ENCODE measurements at places on chromosomes 4 and X.
A peak's percentile ranks its signal among the peaks of the same experiment; 100 is the strongest.

- ATAC-seq: no peak
These were observed 26.7 kb downstream of the SULT1E1 start for GRCh38 chr4:69833251-69833650.

DNA sequence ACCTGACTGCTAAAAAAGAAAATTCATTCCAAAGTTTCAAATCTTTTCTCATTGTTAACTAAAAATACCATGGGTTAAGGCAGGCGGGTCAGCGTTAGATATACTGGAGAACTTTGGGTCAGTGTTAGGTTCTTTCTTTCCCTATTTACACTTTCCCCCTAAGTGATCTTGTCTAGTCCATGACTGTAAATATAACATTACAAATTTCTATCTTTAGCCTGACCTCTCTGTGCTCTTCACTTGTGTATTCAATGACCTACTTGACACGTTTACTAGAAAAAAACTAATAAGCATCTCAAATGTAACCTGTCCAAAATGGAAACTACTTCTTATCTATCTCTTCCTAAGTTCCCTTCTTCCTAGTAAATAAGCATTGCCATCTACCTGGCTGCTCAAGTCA is 95.3 kb downstream of the JADE1 start:
- ATAC-seq: no peak

DNA sequence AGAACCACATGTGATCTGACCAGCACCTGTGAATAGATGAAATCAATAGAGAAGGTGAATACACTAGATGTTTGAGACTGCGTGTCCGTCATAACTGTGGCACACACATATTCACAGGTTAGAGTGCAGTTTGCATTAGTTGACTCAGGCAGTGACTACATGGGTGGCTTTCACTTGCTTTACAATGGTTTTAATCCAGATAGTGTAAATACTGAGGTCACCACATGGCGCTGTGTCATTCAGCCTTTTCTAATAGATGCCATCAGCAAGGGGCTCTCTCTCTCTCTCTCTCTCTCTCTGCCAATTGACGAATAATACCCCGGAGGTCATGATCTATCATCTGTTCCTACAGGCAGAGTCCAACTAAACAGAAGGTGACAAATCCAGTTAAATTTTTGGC is 30.7 kb upstream of the FGF13 start:
- peak; percentile 71 for ATAC-seq

DNA sequence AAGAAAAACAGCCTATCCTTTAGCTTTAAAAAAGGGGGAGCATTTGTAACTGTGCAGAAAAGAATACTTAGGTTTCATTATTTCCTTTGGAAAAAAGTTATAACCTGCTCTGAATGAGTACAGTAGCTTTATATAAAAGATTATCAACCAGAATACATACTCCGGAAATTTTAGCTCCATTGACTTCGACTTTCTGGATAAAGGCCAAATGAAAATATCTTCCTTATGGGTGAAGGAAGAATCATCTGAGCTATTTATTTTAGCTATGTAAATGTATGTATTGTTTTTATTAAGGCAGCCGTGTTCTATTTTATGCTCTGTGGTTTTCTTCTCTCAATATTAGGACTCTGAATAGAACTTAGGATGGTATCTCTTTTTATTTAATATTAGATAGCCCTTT is 69.0 kb upstream of the ETNPPL start:
- ATAC-seq: no peak

- no peak for ATAC-seq
These were observed 187.2 kb downstream of the SHOX start for GRCh38 chrX:817759-818300.

GRCh38 chr4:76897536-76898384 is at the start of gene SOWAHB:
SOWAHB (minus strand) TSS chr4:76898144; CDS start chr4:76897849, 295 bp downstream.
- ATAC-seq: peak; percentile 52

DNA sequence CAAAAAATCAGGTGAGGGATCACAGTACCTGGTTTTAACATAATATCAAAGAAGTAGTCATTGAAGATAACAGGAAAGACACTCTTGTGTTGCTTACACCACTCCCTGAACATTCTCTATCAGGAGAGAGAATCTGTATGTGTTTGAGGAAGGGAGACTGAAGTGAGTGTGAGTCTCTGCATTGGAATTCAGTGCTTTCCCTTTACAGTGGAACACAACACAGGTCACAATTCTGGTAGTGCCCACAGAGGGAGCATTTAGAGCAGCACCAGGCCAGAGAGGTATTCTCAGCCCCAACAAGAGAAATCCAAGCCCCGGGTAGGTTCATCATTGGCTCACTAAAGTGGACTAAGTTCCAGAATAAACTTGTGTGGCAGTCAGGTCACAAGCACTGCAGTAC is 64.7 kb upstream of the UBQLN2 start:
- ATAC-seq: no peak

DNA sequence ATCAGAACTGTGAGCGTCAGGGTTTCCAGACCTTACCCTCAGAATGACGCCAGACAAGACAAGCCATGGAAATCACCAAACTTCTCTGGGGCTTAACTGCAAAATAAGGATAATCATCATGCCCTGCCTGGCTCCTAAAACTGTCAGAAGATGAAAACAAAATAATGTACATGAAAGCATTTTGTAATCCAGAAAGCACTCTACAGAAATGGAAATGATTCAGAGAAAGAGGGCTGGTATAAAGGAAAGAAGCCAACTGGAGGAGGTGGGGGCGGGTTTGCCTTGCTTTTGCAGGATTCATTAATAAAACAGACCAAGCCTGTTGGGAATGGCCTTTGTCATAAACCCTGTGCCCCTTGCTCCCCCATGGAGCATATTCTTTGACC is 47.3 kb downstream of the SEPSECS start:
- ATAC-seq: no peak

DNA sequence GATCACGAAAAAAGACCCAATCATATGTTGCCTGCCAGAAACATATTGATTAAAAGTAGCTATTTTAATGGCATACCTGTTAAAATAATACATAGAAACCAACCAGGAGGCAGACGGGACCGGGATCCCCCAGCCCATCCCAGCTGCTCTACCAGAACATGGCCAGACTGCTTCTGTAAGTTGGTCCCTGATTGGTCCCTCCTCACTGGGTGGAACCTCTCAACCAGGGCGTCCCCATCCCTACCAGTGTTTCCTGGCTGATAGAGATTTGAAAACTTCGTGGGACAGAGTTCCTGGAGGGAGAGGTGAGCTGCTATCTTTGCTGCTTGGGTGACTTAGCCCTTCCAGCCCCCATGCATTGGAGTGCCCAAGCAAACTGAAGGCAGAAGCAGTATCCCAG is 256.2 kb downstream of the TRAM1L1 start:
- ATAC-seq: no peak

DNA sequence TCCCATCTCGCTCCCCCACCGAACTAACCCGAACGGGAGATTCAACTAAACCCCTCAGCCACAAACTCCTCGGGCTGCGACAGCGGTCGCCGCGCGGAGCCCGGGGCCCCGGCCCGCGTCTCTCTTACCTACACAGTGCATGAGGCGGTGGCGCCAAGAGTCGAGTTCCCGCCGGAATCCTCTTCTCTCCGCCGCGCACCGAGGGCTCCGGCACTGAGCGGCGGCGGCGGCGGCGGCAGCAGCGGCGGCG is 160 bp downstream of the LCORL start:
- ATAC-seq: no peak

- ATAC-seq: peak; percentile 66
These were observed 18.5 kb upstream of the CXCL3 start for GRCh38 chr4:74056858-74057562.

DNA sequence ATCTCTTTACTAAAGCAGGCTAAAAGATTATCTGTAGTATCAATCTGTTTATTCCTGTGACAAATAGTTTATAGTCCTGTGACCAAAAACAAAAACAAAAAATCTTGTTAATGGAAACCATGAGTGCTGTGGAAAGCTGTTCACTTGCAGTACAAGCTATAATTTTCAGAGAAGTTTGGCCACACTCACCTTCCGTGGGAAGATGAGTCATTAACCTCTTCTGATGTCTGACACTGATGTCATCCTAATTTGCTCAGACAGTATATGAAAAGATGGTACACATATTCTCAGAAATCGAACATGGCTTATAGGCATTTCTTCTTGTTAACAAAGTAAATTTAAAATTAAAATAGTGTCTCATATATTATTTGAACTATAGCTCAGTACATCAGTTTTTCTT is 19.9 kb upstream of the ENPP6 start:
- ATAC-seq: peak; percentile 53

DNA sequence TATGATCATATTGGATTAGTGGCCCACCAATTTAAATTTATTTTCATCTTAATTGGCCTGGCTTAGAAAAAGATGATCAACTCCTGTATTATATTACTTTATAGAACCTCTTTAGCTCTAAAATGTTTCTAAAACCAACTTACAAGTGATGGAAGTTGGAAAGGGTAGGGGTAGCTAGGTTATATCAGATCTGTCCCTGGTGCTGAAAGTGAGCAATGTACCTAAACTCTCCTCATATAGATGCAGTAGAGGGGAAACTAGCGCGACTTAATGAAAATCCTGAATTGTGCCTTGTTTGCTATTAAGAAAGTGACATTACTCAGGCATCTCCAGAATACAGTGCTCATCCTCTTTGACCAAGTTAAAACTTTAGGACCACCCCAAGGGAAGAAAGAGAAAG is 7.5 kb upstream of the PTCHD1 start:
- no peak for ATAC-seq

DNA sequence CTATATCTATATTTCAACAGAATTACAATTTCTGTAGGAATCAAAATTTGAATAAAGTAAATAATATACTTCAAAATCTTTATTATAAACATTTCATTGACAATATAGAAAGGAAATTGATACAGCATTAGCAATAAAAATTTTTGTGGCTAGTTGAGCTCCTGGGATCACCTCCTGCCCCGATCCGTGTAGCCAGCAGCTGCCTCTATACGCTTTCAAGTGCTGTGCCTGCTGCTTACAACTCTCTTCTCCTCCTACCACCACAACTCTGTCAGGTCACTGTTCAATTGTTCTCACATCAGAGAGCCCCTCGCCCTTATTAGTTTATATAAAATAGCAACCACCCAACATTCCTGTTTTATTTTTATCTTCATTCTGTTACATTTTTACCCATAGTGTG is 27.6 kb downstream of the INPP4B start:
- no peak for ATAC-seq

DNA sequence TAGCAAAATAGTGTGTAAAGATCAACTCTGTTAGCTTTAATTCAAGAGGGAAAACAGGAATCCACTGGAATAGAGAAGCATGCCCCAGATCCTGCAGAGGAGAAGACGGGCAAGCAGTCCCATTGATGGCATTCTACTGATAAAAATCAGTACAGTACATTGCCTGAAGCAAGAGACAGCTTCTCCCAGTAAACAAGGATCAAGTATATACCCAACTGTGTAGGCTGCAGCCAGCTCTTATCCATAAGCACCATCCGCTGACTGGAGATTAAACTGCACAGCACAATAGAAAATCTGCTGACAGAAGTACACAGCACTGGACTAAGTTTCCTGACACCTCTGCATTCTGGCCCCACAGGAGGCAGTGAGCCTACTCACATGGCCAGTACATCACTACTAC is 110.1 kb downstream of the COX18 start:
- no peak for ATAC-seq

- ATAC-seq: no peak
These were observed 11.5 kb downstream of the SMAD1 start for GRCh38 chr4:145493166-145493565.

- ATAC-seq: peak; percentile 52
These were observed 119.3 kb downstream of the AFF1 start for GRCh38 chr4:87053802-87054767.

DNA sequence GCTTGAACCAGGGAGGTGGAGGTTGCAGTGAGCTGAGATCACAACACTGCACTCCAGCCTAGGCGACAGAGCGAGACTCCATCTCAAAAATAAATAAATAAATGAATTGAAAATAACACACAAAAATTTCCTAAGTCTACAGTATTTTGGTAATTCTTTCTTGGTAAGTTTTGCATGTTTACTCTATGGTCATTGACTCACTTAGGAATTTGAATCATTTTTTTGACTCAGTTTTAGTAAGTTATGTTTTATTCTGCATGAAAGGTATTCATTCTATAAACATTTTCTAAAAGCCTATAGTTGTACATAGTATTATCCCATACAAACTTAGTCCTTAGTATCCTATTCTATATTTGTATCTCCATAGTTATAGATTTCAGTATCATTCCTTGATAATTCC is 772.9 kb upstream of the SLIT2 start:
- no peak for ATAC-seq

DNA sequence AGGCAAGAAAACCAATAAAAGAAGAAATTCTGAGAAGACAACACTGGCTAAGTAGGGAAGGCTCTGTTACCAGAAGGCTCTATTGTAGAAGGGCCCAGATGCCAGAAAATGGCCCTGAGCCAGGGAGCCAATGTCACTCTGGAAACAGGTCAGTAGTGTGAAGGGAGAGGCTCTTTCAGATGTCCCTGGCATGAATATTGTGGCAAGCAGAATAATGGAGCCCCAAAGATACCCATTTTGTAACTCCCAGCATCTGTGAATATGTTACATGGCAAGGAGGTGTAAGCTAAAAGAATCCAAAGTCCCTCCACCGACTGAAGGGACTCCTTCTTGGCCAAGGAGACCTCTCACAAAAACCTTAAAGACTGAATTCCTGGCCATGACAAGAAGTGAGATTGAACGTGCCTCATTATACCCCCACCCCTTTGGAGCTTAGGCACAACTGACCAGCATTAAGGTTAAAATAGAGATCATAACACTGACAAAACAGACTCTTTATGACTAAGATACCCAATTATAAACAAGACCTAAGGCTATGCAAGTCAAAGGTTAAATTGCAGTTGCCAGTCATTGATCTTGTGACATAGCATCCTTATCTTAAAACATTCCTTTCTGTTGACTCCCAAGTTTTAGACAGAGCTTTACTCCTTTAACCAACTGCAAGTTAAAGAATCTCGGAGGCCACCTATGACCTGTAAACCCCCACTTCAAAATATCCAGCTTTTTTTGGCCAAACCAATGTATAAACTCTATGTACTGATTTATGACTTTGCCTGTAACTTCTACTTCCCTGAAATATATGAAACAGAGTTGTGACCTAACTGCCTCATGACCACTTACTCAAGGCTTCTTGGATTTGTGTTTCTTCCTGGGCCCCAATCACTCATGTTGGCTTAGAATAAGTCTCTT is 42.2 kb upstream of the SMIM10 start:
- no peak for ATAC-seq

- ATAC-seq: no peak
These were observed 1716.3 kb downstream of the C4orf33 start for GRCh38 chr4:130812117-130812765.
